ENCODE measurements at places on chromosomes 4 and X.

DNA sequence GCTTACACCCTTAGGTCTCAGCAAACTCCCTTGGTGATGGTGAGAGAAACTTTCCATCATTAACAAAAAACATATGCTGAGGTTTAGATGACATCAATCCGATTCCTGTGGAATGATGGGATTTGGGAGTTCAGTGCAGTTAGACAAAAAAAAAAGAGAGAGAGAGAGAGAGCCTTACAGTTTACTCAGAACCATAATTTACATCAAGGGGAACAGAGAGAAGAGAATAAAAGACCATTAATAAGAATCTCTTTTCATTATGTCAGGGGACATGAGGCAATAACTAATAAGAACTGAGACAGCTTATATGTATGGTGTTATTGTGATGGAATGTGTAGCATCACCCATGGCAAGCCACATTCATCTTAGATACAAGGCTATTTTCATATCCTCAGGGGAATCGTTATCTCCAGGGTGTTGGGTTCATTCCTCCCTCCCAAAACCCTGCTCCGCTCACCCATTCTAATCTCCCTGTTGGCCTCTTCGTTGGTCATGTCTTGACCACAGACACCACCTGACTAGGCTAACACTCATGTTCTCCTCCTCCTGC, 175.7 kb upstream of the MXRA5 start:
- DNase-seq, result no peak

DNA sequence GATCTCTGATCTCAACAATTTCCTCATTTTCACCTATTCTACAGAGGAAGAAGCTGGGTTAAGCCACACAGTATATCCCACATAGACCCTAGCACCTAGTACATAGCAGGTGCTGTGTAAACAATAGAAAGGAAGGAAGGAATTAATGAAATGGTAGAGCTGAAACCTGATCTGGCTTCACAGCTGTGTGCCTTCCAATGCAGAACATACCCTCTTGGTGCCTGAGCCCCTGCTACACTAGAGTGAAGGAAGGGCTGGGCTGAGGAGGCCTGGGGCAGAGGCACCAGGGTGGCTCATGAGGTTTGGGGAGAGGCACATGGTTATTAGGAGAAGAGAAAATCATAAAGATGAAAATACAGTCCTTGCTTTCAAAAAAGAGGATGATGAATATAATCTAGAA, 21.3 kb downstream of the LRRC66 start:
- no peak for DNase-seq

- no peak for DNase-seq
These were observed 239.3 kb downstream of the CRLF2 start for GRCh38 chrX:973010-973632.

GRCh38 chrX:105375816-105376215, 155.3 kb upstream of the TEX13A start:
- DNase-seq, result no peak

DNA sequence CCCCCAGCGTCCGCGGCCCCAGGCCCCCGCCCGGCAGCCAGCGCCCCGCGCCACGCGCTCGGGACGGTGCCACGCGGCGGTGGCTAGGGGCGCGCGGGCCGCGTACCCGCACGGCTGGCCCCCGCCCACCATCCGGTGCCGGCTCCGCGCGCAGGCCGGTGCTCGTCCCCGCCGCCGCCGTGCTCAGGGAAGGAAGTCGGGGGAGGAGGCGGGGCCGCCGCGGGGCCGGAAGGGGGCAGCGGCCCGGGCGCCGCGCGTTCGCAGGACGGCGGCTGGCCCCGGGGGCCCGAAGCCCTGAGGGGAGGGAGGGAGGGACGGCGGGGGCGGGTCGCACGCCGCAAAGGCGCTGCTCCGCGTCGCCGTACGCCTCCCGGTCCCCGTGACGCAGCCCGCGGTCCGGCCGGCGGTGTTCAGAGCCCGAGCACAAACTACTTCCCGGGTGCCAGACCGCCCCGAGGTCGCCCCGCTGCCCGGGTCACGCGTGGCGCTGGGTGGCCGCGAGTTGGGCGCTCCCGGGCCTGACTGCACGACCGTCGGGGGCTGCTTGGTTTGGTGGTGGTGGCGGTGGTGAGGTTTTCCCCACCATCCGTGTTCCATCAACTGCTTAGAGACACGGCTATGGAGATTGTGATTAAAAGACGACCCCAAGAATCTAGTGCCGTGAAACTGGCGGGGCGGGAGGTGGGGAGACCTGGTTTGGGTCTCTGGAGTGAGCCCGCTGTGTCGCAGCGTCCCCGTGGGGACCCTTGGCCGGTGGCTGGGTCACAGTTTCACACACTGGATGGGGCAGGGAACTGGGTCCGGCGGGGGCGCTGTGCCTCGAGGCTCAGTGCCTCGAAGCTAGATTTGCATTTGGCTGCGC, at the start of gene DCTD:
Gene DCTD (minus strand): TSS at position 205 of the 862 bp plus-strand sequence. CDS start 1,818 bp downstream, outside the sequence.
- DNase-seq, result peak; percentile 60

DNA sequence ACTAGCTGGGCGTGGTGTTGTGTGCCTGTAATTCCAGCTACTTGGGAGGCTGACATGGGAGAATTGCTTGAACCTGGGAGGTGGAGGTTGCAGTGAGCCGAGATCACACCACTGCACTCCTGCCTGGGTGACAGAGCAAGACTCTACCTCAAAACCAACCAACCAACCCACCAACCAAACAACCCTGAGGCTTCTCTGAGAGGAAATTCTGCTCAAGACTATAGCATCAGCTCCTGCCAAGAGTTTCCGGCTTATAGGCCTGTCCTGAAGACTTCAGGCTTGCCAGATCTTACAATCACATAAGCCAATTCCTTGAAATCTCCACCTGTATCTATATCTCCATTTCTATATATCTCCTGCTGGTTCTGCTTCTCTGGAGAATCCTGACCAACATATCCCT, 173.8 kb upstream of the TBC1D9 start:
- DNase-seq, result no peak

DNA sequence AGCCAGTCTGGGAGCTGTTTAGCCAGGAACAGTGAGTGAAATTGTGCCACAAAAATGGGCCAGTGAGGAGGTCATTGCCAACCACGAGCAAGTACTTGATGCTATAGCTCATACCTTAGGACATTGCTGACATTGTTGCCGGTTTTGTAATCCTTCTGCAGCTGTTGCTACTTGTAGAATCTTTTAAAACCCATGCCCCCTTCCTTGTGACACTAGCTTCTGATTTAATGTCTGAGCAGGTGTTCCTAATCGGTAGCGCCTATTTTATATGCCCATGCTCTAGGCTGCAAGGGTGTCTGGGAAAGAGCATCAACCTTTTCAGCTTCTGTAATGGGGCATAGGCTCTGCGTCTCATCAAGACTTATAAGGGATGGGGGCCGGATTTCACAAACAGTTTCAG, 2.6 kb downstream of the POLA1 start:
- no peak for DNase-seq

DNA sequence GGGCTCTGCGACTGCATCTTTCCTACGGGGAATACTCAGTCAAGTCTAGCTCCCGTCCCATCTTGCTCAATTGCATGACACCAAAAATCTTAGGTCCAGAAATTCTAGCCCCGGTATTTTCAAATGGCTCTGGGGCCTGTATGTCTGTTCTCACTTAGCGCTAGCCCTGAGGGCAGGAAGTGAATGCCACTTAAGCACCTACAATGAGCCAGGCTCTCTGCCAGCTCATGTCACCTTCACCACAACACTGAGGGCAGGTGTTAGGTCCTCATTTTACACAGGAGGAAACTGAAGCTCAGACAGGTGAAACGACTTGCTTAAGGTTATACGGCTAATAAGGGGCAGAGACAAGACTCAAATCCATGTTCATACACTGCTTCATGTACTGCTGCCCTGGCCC, 282.8 kb downstream of the PPP1R2C start:
- no peak for DNase-seq

GRCh38 chr4:167100120-167100519, 134.2 kb downstream of the SPOCK3 start:
- no peak for DNase-seq

GRCh38 chr4:22850630-22851029, 157.9 kb downstream of the GBA3 start:
- DNase-seq, result no peak

DNA sequence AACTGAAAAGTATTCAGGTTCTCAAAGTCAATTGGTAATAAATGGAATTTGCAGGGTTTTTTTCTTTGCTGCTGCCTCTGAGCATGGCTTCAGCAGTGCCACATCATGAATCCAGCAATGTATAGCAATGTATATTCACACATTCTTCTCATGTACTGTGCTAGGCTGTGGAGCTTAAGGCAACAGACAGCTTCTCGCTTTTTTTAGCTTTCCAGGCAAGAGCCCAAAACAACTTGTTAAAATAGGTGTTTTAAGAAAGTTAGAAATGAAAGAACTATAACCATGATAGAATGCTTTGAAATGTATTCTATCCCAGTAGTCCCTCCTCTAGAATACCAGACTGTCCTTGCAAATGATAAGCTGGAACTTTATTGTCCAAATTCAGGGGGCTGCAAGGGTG, 30.4 kb downstream of the SMIM43 start:
- no peak for DNase-seq

DNA sequence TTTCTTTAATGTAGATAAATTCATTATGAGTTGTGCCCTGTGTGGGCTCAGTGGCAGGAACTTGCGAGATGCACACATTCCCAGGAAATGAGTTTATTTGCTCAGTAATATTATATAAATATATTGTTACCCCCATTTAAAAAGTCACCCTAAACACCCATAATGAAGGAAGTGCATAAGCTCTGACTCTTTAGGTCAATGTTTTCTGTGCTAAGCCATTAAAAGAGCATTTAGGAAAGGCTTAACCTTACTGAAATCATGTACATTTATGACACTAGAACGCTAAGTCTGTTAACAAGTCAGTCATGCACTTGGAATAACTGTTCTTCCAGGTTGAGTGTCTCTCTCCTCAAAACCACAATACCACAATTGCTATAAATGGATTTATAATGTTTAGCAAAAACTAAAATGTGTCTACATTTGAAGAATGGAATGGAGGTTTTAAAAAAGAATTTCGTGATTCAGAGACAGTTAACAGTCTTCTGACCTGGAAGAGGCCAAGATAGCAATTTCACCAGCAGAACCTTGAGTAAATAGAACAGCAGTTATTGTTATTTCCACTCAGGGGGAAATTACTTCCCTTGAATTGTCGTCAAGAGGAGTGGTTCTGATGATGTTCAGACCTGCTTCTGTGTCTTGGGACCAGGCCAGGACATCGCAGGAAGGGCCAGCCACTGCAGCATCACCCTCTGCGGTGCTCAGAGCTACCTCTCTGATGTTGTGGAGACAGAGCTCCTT, 91.1 kb upstream of the VEGFC start:
- no peak for DNase-seq

DNA sequence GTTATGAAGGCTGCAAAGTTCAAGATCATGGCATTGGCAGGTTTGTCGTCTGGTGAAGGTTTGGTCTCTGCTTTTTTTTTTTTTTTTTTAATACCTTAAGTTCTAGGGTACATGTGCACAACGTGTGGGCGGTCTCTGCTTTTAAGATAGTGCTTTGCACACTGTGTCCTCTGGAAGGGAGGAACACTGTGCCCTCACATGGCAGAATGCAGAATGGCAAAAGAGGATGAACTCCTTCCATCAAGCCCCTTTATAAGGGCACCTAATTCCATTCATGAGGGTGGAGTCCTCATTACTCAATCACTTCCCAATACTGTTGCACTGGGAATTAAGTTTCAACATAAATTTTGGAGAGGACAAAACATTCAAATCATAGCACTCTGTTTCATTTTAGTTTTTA, 101.4 kb downstream of the GLRA2 start:
- no peak for DNase-seq

GRCh38 chr4:67366311-67366861, 178.9 kb downstream of the CENPC start:
- DNase-seq, result no peak

GRCh38 chrX:45309096-45309495, 108.4 kb upstream of the DIPK2B start:
- no peak for DNase-seq

- no peak for DNase-seq
These were observed 36.2 kb downstream of the CTBP1 start for GRCh38 chr4:1212546-1213335.

- no peak for DNase-seq
These were observed 40.0 kb downstream of the TMEM144 start for GRCh38 chr4:158250321-158250720.

GRCh38 chrX:132609362-132609848, 120.6 kb upstream of the MBNL3 start:
- no peak for DNase-seq

- no peak for DNase-seq
These were observed 6.0 kb upstream of the ASB11 start for GRCh38 chrX:15321447-15321846.

- no peak for DNase-seq
These were observed 106.1 kb upstream of the PAK3 start for GRCh38 chrX:110989869-110990268.

GRCh38 chr4:170014359-170015011, 11.7 kb downstream of the MFAP3L start:
- no peak for DNase-seq

- DNase-seq, result no peak
These were observed 61.0 kb downstream of the INTS6L start for GRCh38 chrX:135581496-135581895.
